ENCODE measurements at places on chromosomes 3 and 15. TPM values are rescaled to one million over a fixed set of nuclear protein-coding genes. Genes with fewer than 3 reads are reported as not detected.

The WDR49 gene
- 0.16 TPM for total RNA-seq

GRCh38 chr3:14137445-14137844 lies 12.6 kb downstream of the TMEM43 start:
- ATAC-seq: peak; percentile 50

DNA sequence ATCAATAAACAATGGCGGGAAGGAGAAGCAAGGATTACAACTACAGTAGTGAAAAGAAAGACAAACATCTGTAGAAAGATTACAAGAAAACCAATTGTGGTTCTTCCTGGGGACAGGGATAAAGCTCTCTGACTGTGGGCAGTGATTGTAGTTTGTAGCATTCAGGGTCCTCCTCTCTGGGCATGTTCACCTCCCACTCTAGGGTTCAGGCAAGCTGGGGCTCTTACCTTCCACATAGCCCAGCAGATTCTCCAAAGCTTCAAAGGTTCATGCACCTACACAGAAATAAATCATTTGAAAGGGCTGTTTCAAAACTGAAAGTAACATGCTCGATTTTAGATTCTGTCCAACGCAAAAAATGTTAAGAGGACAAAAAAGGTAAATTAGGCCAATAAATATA lies 17.4 kb upstream of the UBE3A start:
- ATAC-seq: no peak

- no peak for ATAC-seq
Measured at GRCh38 chr15:40016224-40016865, 22.6 kb downstream of the SRP14 start.

DNA sequence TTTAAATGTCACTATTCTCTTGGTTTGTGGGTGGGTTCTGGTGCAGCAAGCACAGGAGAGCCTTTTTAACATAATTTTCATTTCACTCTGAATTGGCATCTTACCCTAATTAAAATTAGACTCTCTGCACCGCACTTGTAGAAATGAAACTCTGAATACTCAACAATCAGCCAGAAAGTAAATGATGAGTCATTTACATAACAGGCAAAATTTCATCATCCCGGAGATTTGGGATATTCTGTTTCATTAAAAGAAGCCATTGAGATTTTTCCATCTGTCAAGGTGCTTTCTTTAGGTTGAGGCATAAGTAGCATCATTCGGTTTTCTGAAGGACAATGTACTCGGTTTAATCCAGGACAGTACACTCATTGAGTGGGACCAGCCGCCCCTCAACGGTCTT lies 111.0 kb downstream of the RFTN1 start:
- ATAC-seq: no peak
